ENCODE measurements at places on chromosomes 1 and 21.

- no peak for DNase-seq
These were observed 46.4 kb upstream of the CSF1 start for GRCh38 chr1:109864047-109864822.

DNA sequence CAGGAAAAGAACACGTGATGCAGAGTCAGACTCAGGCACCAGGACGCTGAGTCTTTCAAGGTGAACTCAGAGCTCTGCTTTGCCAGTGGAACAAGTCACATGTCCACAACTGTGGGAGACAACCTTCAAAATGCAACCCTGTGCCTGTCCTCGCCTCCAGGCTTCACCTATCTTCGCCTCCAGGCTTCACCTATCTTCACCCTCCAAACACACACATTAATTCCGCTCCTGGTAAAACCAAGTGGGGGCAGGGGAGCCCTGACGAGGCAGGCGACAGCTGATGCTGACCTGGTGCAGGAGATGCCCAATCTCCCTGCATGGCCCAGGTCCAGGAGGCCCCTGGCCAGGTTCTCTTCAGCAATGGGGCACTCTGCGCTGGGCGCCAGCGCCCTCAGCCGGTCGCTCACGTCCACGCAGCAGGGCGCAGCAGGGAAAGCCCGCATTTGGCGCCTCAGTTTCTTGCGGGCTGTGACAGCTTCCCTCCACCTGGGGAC, 28.0 kb upstream of the LSS start:
- no peak for DNase-seq

GRCh38 chr1:216325946-216326345, 97.3 kb downstream of the USH2A start:
- no peak for DNase-seq

DNA sequence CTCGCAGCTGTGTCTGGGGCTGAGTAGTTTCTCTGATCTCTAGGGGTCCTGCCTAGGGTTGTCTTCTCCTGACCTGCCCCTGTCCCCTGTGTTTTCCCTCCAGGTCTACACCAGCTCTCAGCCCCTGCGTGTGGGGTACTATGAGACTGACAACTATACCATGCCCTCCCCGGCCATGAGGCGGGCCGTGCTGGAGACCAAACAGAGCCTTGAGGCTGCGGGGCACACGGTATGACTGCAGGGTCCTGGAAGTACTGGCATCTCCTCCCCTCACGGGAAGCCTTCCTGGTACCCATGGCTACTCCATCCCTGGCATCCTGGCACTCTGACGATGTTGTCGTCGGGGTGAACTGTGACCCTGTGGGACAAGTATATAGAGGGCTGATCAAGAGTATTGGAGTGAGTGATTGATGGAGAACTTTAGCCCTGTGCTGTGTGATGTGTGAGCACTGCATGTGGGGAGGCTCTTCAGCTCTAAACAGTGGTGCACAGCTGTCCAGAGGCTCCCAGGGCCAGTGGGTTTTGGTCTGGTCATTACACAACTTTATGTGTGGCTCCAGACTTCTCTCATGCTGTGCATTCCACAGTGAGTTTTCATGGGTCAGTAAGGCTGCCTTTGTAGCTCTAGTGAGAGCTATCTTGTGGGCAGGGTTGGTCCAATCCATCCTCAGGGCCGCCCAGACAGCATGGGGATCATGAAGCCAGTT, 14.4 kb downstream of the FAAH start:
- DNase-seq, result no peak

- no peak for DNase-seq
These were observed 314.8 kb downstream of the TPR start for GRCh38 chr1:186060226-186060625.

- no peak for DNase-seq
These were observed 135.3 kb upstream of the IRF2BP2 start for GRCh38 chr1:234745276-234745675.

- no peak for DNase-seq
These were observed 268.0 kb downstream of the PTPRC start for GRCh38 chr1:198906739-198907422.
